ENCODE measurements at places on chromosomes 1 and 21.

DNA sequence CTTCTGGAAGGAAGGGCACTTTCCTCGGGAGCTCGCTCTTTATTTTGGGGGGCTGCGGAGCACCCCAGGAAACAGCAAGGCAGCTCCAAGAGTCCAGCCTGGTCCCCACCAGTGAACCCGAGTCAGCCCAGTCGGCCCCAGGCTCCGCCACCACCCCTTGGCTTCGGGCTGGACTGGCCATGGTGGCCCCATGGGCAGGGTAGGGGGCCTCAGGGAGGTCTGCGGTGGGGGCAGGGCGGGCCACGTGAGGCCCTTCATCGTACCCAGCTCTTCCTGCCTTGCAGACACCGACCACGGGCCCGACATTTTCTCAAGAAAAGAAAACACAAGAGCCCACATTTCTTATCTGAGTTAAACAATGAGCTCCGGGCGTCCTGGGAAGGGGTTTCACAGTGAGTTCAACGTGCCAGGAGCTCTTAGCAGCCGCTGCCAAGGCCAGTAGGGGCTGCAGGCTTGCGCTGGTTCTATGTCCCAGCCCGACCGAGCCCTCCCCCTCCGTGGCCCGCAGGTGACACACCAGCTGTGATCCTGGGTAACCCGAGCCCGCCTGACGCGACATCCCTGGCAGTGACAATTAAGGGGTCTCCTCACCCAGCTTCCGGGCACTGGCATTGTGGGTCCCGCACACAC, 66.2 kb downstream of the PRDM16 start:
- DNase-seq = no peak

DNA sequence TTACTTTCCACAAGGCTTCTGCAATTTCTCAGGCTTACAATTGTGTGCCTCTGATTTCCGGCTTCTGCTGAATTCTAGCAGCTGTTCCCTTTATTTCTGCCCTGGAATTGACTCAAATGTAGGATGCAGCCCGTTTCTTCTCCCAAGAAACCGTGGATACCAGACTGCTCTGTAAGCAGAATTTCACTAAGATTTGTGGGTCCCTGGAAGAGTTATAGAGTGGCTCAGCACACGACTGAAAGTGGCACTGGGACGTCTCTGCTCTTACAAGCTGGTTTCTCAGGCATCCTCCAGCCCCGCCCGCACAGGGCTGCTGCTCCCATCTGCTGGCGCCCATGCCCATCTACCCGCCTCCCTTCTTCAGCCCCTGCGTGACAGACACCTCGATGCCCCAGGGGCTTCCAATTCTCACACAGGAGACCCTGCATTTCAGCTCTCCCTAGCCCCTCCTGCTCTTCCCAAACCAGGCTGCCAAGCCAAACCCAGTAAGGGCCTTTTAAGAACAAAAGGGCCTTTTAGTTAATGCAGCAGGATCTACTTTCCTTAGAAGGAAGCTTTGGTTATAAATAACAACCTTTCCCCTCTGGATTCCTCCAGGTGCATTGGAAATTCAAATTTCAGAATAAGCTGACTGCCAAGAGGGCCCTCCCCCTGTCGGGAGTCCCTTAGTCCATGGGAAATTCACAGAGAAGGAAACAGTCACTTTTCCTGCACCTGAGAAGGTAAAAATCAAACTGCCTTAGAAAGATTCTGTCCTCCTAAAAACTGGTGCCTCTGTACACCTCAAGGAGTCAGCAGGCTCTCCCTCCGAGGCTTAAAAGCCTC, 45.4 kb upstream of the TENT5B start:
- DNase-seq = no peak

DNA sequence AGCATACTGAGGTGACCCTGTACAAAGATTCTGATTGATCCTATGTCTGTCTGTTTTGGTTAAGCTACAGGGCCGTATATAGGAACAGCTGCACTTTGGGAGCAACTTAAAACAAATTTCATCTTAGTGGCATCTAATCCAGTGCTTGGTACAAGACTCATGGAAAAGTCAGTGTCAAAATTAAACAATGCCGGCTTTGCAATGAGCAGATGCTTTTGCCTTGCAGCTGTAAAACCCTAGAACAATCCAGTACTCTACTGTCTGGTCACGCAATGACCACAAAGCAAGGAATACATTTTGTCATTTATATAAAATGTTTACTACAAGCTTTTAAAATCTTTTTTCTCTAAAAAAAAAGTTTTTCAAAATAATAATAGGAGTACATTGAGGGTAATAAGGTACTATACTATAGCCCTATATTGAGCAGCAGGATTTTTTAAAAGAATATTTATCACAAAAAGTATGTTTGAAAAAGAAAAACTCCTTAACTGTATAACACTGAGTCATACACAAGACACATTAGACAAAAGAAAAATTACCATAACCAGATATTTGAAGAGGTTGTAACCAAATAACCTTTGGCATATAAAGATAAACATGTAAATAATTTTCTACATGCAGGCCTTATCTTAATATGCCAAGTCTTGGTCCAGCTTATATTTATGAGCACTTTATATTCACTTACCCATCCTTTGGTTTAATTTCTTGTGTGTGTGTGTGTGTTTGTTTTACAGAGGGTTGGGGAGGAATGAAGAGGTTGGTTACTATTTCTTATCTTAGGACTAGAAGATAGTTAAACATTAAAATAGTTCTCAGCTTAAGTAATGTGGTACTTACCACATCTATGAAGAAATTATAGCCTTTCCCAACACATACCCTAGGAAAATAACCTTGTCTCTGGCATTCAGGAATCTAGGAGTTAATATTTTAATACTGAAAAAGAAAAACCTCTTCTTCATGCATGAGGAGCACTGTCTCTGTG, 262.3 kb downstream of the FAF1 start:
- DNase-seq = no peak

- no peak for DNase-seq
These were observed 25.0 kb downstream of the KIAA1614 start for GRCh38 chr1:180937624-180938225.

GRCh38 chr21:27269644-27270043, 302.8 kb upstream of the ADAMTS5 start:
- DNase-seq = no peak

GRCh38 chr21:40947713-40948112, 100.8 kb upstream of the DSCAM start:
- no peak for DNase-seq

DNA sequence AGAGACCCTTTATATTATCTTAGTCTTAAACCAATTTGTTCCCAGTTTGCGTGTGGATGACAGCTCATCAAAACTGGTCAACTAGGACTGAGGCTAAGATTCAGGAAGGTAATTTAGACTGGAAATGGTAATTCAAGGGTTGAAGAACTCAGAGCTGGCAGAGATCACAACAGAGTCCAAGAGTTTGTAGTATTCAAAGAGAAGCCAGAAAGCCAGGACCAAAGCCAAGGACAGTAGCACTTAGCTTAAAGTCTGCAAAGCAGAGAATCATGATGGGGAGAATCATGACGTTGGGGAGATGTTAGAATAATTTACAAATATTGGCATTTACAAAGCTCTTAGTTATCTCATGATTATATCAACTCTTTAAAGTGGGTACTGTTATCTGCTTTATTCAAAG, 32.6 kb downstream of the RNF11 start:
- DNase-seq = no peak

GRCh38 chr1:233639611-233640010, 25.7 kb downstream of the KCNK1 start:
- DNase-seq = no peak
